Upper lobe of right lung (tissue), 1 donor: ENCODE measurements at places on chromosomes 2 and 18. TPM values are rescaled to one million over a fixed set of nuclear protein-coding genes. Genes with fewer than 3 reads are reported as not detected.

IL37 gene
- not detected for total RNA-seq

ABCA12 gene
- 0.17 TPM for total RNA-seq

CFC1 gene
- total RNA-seq: 0.38 TPM

SLC38A11 gene
- 0.41 TPM for total RNA-seq

ASXL3 gene
- 1.3 TPM for total RNA-seq

UGT1A3 gene
- not detected for total RNA-seq

SLC4A3 gene
- 2.9 TPM for total RNA-seq

RAB6D gene
- not detected for total RNA-seq

CREG2 gene
- total RNA-seq: not detected

LYPD6B gene
- total RNA-seq: 0.78 TPM

RSAD2 gene
- 25.7 TPM for total RNA-seq

SH3BP4 gene
- total RNA-seq: 29.6 TPM

BOLL gene
- not detected for total RNA-seq

DCDC2C gene
- not detected for total RNA-seq

TGOLN2 gene
- total RNA-seq: 156 TPM

DUSP2 gene
- 4.4 TPM for total RNA-seq

ALPP gene
- 9.5 TPM for total RNA-seq

CCDC68 gene
- 20.8 TPM for total RNA-seq

SERPINB4 gene
- total RNA-seq: not detected

LONRF2 gene
- total RNA-seq: 4.2 TPM

CGREF1 gene
- 0.43 TPM for total RNA-seq

CHRND gene
- not detected for total RNA-seq

EMX1 gene
- not detected for total RNA-seq

FEV gene
- not detected for total RNA-seq

RASGRP3 gene
- 13.6 TPM for total RNA-seq

CHRNG gene
- total RNA-seq: not detected

SERPINB10 gene
- total RNA-seq: not detected

PTPN18 gene
- total RNA-seq: 67.8 TPM

REEP1 gene
- 7.8 TPM for total RNA-seq

SLC23A3 gene
- total RNA-seq: 3.1 TPM

STPG4 gene
- total RNA-seq: not detected

REG3A gene
- not detected for total RNA-seq

DSG4 gene
- not detected for total RNA-seq

ASB18 gene
- not detected for total RNA-seq

SIGLEC15 gene
- total RNA-seq: 0.32 TPM

C2orf66 gene
- total RNA-seq: 0.38 TPM

TUBA3E gene
- not detected for total RNA-seq

DOK1 gene
- total RNA-seq: 35.7 TPM

SNTG2 gene
- 3.6 TPM for total RNA-seq

DHRS9 gene
- total RNA-seq: 7.6 TPM

RPRM gene
- 0.26 TPM for total RNA-seq

EMILIN1 gene
- total RNA-seq: 84.6 TPM

NDUFV2 gene
- 106 TPM for total RNA-seq

MYO3B gene
- total RNA-seq: 0.17 TPM

CRYGC gene
- total RNA-seq: not detected

GALNT5 gene
- total RNA-seq: 40.2 TPM

HAAO gene
- 6.4 TPM for total RNA-seq

PLA2R1 gene
- total RNA-seq: 9.0 TPM

KANSL3 gene
- 50.1 TPM for total RNA-seq
